Left ventricle myocardium superior (tissue), 1 donor: ENCODE measurements at places on chromosomes 7 and 10. TPM values are rescaled to one million over a fixed set of nuclear protein-coding genes. Genes with fewer than 3 reads are reported as not detected.
A peak's percentile ranks its signal among the peaks of the same experiment; 100 is the strongest.

HSPB1 gene
- 2,442 TPM for total RNA-seq

DNA sequence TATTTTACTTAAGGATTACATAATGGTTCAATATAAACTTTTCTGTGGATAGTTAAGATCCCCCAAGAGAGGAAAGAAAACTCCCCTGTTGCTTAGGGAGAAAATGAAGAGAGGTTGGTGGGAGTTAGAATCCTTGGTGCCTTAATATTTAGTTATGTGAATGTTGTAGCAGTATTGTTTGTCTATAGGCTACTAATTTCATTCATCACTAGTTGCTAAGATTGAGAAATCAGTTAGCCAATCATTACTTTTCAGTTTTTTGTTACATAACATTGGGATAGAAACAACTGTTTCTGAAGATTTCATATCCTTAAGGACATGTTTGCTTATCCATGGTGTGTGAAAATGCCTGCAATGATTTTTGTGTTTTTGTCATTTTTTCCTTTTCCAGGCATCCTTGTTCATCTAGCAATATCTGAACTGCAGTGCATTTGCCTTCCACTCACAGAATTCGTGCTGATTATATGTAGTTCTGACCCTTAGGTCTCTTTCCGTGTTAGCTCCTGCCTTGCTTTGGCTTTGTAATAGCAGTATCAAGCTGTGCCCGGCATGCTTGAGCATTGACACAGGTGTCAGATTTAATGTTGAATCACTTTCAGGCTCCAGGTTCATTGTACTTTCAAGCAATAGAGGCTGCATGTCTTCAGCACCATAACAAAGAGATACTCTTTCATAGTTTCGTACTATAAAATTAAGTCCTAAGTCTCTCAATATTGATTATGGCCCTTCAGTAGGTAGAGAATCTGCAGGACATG is 85.0 kb downstream of the PODXL start:
- no peak for DNase-seq

- DNase-seq, result no peak
Observed at GRCh38 chr7:148963583-148964482, 64.5 kb downstream of the PDIA4 start.

DNA sequence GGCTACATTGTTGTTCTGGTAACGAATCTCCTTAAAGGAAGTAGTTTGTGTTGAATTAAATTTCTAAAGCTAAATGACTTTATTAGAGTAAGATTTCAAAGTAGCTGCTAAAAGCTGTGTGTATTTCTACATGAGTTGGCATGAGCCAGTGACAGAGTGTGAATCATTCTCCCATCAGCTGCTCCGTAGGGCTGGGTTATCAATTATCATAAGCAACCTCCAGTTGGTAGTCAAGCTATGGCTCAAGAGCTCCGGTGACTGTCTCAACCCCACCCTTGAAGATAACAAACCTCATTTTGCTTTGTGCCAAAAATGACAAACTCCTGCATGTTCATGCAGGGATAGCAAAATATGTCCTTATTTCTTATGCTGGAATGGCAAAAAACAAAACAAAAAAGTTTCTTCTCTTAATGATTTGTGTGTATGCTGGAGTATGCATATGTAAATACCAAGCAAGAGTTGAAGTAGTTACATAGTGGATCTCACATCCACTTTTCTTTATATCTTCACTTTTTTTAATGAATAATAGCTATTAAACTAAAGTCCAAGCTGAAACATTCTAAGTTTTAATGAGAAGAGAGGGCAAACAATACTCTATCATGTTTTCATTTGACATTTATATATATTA is 249.4 kb downstream of the CACNA2D1 start:
- no peak for DNase-seq

GRCh38 chr7:149680331-149681025 is 92.9 kb downstream of the ZNF467 start:
- DNase-seq, result no peak

DNA sequence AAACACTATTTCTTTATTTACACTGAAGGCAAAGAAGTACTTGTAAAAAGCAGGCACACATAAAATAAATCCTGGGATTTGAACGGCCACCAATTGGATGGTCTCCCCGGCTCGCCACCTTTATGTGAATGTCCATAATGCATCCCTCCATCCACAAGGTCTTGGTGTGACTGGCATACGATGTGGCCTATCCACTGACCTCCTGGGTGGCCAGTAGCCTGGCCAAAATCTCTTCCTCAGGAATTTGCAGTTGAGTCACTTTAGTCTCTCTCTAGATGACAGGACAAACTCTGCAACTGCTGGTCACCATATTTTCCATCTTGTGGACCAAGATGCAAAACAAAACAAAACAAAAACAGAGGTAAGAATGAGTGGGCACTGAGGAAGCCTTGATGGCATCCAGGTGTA is 39.1 kb downstream of the CDK1 start:
- no peak for DNase-seq

DNA sequence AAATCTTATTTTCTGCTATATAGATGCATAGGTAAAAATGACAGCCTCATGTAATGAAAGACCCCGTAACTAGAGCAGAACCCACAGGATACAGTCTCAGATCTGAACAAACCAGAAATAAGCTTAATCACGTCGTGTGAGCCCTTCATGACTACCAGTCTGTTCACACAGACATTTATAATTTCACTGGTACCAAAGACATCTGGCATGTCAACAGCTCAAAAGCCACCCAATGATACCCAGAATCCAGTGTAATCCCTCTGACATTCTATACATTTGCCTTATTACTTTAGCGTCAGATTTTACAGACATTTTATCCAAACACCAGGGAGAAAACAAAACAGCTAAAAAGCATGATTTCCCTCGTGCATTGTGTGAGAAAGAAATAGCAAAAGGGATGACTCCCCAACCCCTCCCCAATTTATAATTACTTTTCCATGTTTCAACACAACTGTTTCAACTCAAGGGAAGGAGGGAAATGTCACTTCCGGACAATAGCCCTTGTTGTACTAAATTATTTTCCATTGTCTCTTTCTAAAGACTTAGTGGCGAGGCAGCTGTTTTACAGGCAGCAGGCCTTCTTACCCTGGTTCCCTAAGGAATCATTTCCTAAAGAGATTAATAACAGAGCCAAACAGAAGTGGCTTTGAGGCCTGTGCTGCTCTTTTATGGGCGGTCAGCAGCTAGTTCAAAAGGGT is 33.2 kb downstream of the DOCK4 start:
- DNase-seq, result no peak

- no peak for DNase-seq
Observed at GRCh38 chr7:66604198-66604597, 24.5 kb upstream of the KCTD7 start.

DNA sequence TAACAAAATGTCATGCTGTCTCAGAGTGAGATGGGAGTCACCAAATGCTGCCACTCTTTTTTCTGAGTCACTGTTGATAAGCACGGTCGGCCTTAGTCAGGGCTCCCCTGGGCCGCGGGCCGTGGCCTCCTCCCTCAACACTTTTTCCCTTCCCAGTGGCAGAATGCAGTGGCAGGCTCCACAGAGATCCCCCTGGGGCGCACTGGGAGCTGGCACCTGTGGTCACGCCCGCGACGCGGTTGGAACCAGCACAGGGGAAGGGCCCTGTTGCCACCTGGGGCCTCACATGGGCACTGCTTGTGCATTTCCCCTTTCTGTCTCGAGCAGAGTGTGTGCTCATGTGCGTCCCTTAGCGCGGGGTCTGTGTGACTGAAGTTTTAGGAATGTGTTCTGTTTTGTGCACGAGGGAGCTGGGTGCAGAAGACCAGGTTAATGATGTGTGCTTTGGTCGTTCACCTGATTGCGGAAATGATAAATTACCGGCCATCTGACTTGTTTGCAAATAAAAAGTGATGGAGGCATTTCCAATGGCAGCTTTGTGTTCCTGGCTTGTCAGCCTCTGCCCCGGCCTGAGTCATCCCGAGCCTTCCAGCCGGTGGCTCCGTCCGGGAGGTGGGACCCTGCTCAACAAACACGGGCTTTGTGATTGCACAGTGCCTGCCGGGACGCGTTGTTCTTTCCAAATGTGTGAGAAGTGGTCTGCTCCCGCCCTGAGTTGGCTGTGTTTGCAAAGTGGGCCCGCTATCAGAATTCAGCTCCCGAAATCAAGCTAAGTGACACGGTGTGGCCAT is 100.7 kb downstream of the NKX6-2 start:
- DNase-seq, result peak; percentile 52

DNA sequence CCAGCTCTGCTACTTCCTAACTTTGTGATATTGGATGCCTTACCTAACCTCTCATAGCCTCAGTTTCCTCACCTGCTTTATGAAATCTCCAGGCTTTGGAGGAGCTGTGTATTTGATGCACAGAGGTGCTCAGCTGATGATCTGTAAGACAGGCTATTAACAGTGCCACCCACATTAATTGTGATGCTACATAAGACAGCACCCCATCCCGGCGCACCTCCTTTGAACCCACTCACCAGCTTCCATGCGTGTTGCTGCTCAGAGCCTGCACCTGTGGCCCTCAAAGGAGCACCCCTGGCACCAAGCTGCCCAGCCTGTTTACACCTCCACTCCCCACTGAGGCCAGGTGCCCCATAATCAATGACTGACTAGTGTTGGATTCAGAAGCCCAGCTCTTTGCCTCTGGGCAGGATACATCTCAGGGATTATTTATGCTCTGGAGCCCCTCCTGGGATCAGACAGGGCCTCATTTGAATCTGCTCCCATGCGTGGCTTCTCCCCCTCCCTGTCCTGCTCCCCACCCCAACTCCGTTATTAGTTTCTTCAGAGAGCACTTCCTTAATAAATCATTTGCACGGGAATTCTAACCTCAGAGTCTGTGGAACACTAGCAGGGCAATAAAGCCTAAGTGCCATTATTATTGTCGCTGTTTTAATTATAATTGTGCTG is 87.7 kb downstream of the GFRA1 start:
- DNase-seq, result no peak

DNA sequence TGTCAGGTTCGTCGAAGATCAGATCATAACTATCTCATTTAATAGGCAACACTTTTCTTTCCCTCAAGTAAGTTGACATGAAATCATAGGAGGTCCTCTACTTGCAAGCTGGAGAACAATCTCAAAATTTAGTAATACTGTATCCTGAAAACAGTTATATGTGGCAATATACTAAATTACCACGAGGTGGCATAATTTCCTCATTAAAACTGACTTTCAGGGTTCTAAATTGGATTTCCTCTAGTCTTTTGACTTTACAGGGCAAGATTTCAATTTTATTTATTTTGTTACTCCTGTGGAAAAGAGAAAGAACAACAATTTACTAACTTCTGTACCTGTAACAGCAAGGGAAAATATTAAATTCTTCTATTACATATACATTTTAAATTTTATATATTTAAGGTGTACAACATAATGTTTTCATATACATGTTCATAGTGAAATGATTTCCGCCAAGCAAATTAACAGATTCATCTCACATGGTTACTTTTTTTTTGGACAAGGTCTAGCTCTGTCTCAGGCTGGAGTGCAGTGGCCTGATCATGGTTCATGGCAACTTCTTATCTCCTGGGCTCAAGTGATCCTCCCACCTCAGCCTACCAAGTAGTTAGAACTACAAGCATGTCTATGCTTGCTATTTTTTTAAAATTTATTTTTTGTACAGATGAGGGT is 53.4 kb upstream of the CYP2C18 start:
- no peak for DNase-seq

GRCh38 chr7:45568536-45569289 is 5.5 kb upstream of the ADCY1 start:
- no peak for DNase-seq
